HFF-Myc (cell line): ENCODE measurements at places on chromosomes 13 and 19.

- DNase-seq = no peak
Observed at GRCh38 chr19:32830231-32831014, 39.1 kb downstream of the SLC7A9 start.

GRCh38 chr19:17625980-17626379 lies 62.2 kb downstream of the UNC13A start:
- no peak for DNase-seq

DNA sequence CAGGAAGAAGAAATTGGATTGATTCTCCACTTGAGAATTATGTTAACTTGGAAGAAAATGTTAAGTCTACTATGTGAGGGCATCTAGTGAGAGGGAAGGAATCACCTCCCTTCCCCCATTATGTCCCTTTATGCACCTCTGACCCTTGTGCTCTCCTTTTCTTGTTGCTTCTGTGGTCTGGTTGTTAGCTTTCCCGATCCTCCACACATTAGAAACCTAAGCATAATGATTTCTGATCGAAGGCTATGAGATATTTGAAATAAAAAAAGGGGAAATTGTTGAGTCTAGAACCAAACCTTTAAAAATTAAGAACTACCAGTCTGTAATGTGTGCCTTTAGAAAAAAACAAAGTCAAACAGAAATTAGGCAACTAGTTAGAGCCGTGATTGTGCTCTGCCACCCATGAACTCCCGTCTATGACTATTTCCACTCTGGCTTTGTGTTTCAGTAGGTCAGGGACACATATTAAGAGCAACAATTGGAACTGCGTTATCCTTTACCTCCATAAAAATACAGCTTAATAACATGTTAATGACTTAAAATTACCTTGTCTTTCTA lies 463 bp upstream of the GPC6 start:
- no peak for DNase-seq

GRCh38 chr19:30870876-30871275 lies 478.4 kb downstream of the TSHZ3 start:
- peak; percentile 0 for DNase-seq

GRCh38 chr13:71752775-71753513 lies 114.1 kb downstream of the DACH1 start:
- DNase-seq = no peak

- no peak for DNase-seq
Observed at GRCh38 chr13:35894636-35895035, 236.5 kb downstream of the DCLK1 start.

DNA sequence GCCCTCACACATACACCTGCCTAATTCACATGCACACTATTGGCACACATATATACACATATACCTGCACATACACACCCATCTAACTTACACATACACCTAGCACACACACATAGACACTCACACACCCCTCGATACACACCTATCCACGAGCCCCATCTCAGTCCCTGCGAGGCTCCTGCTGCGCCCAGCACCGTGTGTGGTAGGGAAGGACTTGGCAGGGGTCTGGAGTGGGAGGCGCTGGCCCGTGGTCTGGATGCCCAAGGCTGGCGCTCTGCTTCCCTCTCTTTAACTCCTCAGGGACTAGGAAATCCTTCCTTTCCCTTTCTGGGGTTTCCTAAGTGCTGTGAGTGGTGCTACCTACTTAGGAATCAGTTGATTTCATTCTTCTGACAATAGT lies 202.7 kb downstream of the UQCRFS1 start:
- no peak for DNase-seq

GRCh38 chr19:2231621-2232221 lies 4.4 kb downstream of the PLEKHJ1 start:
- DNase-seq = no peak

DNA sequence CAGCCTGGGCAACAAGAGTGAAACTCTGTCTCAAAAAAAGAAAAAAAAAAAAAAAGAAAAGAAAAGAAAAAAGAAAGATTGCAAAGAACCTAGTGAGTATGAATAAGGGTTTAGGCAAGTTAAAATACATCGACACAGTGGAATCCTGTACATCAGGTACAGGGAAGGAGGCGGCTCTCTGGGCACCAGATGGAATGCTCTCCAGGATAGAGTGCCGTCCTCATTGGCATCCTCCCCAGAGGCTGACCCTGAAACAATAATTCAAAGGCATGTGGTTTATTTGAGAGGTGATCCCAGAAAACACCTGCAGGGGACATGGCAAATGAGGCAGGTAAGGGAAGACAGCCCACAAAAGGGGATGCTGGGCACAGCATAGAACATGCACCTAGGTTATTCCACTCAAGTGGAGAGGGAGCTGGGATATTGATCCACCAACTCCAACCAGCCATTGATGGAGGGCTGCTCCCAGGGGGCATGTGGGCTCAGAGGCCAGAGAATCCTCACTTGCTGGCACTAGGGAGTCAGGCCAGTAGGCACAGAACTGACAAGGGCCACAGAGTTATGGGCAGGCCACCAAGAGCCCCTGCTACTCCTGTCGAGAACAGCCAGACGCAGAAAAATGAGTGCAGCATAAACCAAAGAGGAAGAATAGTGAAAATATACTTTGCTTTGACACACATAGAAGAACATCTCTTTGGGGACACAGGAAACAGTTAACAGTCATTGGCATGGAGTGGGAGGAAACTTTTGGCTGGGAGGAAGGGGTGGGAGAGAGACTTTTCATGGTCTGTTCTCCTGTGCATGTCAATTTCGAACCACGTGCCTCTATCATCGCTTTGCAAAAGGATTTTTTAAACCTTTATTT lies 4.2 kb downstream of the TSPAN16 start:
- no peak for DNase-seq

DNA sequence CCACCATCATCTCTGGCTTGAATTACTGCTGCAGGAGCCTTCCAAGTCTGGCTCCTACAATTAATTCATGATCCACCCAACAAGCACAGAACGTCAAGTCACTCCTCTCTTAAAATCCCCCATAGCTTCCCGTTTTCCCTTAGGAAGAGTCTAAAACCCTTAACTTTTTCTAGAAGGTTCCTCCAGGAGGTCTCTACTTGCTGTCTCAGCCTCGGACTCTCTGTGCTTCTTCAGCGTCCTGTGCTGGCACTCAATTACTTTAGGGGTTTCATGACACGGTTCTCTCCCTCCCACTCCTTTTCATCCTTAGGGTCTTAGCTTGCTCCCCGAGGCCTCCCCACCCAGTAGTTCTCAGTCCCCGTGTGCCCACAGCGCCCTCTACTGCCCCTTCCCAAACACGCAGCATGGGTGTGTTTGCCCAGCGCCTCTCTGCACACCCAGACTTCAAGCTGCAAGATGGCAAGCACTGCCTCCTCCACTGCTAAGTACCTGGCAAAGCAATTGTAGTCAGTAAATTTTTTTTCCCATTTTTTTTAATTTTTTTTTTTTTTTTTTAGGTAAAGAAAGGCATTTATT lies 25.8 kb upstream of the MAP3K10 start:
- DNase-seq = no peak

GRCh38 chr13:96002322-96003131 lies 50.7 kb downstream of the UGGT2 start:
- no peak for DNase-seq

- DNase-seq = no peak
Observed at GRCh38 chr13:93562676-93563075, 336.1 kb downstream of the GPC6 start.

- no peak for DNase-seq
Observed at GRCh38 chr19:38649305-38650171, 2.1 kb downstream of the ACTN4 start.

GRCh38 chr13:60074397-60074796 lies 89.3 kb downstream of the DIAPH3 start:
- DNase-seq = no peak

- DNase-seq = no peak
Observed at GRCh38 chr19:982567-983170, 1.5 kb upstream of the WDR18 start.

- DNase-seq = no peak
Observed at GRCh38 chr13:86201477-86201876, 402.3 kb upstream of the SLITRK6 start.

GRCh38 chr19:35555301-35556005 lies 8.0 kb downstream of the ATP4A start:
- peak; percentile 30 for DNase-seq

DNA sequence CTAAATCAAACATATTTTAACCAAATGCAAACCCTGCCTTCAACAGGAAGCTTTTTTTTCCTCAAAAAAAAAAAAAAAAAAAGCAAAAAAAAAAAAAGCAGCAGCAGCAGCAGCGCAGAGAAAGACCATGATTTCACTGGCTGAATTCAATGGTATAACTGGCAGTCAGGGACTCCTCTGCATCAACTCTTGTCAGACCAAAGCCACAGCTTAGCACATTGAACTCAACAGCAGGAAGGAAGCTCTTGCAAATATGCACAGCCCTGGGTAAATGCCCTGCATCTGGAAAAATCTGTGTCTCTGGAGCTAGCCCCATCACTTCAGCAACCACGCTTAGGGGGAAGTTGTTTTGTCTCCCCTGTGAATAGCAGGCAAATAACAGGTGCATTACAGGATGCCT lies 17.6 kb upstream of the DHRS12 start:
- DNase-seq = no peak

DNA sequence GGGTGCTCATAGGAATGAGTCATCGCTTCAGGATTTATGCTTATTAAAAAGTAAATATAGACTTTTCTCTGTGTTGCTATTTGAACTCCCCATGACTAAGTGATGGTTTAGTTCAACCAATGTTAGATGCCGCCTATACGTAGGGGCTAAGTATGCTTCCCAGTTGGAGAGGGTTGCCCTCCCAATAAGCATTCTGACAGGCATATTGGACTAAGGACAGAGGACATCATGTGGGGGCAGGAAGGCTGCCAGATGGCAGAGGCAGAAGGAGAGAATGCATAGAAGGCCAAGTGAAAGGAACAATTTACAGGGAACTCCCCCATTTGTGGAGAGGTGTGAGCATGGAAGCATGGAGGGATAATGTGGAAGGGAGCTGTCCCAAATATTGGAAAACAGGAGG lies 318.4 kb upstream of the OBI1 start:
- DNase-seq = no peak

DNA sequence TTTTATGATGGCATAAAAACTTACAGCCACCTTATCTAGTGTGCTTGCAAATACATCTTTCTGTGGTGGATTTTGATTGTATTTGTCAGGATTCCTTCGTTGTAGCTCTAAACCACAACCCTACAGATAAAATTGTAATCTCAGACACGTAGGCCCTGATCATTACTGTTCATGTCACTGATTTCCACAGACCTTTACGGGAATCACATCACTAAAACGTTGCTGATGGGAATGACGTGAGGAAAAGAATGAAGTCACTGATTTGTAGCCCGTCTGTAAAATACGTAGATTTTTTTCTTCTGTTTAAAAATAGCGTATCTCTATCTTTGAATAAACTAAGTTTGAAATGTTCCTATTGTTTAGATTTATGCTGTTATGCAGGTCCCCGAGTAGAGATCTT lies 399.2 kb downstream of the MYO16 start:
- no peak for DNase-seq

GRCh38 chr13:107493266-107493665 lies 722.1 kb downstream of the LIG4 start:
- DNase-seq = no peak

DNA sequence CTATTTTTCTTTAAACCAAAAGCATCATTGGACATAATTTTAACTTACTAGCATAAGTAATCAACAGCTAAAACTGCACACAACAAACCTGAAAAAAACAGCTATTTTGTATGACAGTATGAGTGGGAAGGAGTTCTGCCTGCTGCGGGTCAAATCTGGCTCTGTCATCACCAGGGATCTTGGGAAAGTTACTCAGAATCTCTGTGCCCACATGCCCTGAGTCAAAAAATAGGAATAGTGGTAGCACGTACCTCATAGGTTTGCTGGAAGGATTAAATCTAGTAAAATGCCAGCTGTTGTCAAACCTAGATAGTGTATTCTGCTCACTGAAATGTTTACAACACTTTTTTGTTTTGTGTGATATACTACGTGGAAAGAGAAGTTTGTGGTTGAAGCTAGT lies 1.1 kb downstream of the CLN5 start:
- no peak for DNase-seq

GRCh38 chr19:30676990-30677679 lies 305.0 kb downstream of the ZNF536 start:
- no peak for DNase-seq

GRCh38 chr19:2503521-2504109 lies 27.7 kb downstream of the GADD45B start:
- DNase-seq = peak; percentile 72

DNA sequence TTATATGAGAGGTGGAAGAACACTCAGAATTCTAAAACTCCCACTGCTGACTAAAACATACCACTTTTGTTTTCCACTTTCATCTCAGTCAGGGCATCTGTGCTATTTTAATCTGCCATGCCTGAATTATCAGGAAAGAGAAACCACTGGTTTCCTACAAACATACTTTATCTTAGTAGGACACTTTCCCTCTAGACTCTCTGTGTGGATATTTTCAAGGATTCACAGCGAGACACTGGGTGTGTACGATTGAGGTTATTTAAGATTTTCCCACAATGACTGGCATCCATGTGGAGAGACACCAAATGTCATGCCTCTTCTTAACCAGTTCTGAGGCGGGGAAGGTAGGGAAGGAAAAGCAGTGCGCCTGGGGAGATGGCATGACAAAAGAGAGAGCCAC lies 212.2 kb downstream of the ENOX1 start:
- no peak for DNase-seq

GRCh38 chr19:30824809-30825208 lies 452.6 kb downstream of the ZNF536 start:
- DNase-seq = no peak

DNA sequence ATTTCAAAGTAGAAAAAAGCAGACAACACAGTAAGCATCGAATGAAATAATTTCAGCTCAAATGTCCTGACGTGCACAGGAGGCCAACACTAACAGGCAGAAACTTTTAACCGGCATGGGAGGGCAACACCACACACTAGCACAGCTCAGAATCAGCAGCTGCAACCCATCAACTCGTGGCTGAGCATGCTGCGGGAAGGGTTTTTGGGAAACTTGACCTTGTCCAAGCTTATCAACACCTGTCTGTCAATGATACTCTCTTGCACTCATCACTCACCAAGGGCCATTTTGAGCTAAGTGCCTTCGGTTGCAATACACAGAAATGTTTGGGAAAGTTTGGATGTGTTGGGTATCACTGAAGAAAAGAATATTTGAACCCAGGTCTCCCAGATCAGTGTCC lies 483.7 kb downstream of the TSHZ3 start:
- no peak for DNase-seq

GRCh38 chr19:38917516-38917915 lies 5.5 kb upstream of the CCER2 start:
- no peak for DNase-seq

GRCh38 chr19:31113293-31113692 lies 235.9 kb downstream of the TSHZ3 start:
- no peak for DNase-seq
